Type B pancreatic cell (in vitro differentiated cells): ENCODE measurements at places on chromosomes 5 and 9.

DNA sequence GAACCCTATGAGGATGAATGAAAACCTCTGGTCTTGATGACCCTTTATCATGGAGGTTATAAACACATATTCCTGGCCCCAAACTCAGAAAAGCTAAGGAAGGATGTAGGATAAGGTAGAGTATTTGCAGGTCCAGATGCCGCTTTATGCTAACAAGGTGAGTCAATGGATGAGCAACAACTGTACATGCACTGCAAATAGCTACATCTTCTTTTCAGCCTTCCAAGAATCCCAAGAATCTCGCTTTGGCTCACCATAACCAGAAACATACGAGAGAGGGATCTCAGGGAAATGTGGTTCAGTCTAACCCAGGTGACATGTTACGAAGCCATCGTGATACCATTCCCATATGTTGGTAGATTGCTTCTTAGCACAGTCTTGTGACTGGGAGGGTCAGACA, 152.3 kb upstream of the ANKH start:
- H3K4me1 ChIP-seq: peaks cover 12% of the 10 kb centered on the region
- no peak for DNase-seq
- no peak overlapping the region for H3K27ac ChIP-seq
- H3K27me3 ChIP-seq: peaks cover 2% of the 10 kb centered on the region
- no peaks in the 10 kb centered on the region for H3K36me3 ChIP-seq

DNA sequence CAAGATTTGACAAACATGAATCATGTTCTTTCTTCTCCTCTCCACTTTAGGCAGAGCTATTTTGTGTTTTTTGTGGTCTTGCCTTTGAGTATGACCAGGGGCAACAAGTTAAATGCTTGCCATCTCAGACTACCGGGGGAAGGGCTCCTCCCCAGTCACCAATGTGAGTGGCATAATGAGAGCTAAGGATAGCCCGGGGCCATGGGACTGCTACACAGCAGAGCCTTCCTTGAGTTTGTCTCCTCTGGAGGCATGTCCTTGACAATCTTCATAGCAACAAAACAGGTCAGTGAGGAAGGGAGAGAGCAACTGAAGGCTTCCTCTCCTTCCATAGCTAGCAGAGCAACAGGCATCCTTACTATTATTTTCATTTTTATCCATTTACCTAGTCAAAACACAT, 299.3 kb downstream of the ENC1 start:
- H3K27ac ChIP-seq: no peak overlapping the region
- H3K27me3 ChIP-seq: no peaks in the 10 kb centered on the region
- H3K36me3 ChIP-seq: no peaks in the 10 kb centered on the region
- H3K4me3 ChIP-seq: no peak overlapping the region

DNA sequence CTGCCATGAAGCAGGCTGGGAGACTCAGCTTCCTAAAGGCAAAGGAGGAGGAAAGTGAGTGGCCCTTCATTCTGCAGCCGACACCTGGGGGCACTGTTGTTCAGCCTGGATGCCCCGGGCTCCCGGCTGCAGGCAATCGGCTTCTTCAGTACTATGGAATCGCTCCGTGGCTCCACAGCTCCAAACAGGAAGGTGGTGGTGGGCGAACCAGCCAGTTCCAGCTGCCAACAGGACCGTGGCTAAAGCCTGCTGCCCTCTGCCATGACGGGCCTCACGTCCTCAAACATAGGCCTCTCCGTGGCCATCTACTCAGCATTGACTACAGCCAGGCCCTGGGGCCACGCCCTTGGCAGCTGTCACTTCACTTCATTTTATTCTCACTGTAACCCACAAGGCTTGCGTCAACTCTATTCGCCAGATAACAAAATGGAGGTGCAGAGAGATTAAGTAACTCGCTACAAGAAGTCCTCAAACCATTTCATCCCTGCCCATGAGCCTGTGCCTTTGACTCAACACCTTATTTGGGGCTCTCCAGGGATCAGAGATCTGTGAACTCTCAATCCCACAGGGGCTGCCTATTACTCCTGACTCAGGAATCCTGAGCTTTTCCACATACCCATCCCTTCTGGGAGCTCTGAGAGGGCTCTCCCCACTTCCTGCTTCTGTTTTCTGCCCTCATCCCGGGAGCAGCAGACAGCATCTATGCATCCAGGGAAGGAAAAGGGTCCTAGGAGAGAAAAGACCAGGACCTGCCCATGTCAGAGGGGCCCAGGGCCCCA, 38.0 kb downstream of the PAX5 start:
- no peak for DNase-seq
- H3K27ac ChIP-seq: no peak overlapping the region
- peaks cover 91% of the 10 kb centered on the region for H3K27me3 ChIP-seq
- H3K36me3 ChIP-seq: no peaks in the 10 kb centered on the region

- H3K27ac ChIP-seq: no peak overlapping the region
- H3K4me1 ChIP-seq: peaks cover 20% of the 10 kb centered on the region
- H3K27me3 ChIP-seq: peaks cover 4% of the 10 kb centered on the region
- no peak overlapping the region for H3K4me3 ChIP-seq
- H3K36me3 ChIP-seq: no peaks in the 10 kb centered on the region
- no peak for DNase-seq
Observed at GRCh38 chr9:15136646-15137045, 170.4 kb downstream of the TTC39B start.

GRCh38 chr9:99244344-99245260, 22.5 kb downstream of the SEC61B start:
- no peaks in the 10 kb centered on the region for H3K27me3 ChIP-seq
- no peaks in the 10 kb centered on the region for H3K4me1 ChIP-seq
- peaks cover 8% of the 10 kb centered on the region for H3K36me3 ChIP-seq
- H3K4me3 ChIP-seq: no peak overlapping the region

DNA sequence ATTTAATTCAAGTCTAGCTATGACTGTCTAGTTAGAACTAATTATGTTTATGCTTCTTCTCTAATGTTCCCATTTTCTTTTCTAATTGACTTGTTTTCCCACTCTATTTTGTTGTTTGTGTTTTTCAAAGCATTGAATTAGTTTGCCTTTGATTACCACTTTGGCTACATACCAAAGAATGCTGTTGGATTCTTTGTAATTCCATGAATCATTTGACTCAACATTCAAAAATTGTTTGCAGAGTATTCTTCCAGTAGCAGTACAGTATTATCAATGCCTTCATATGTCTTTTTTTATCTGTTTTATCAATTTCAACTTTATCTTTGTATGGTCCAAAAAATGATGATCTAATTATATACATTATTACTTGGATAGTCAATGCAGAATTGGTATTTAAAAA, 288.7 kb downstream of the RFX3 start:
- no peak overlapping the region for H3K4me3 ChIP-seq
- H3K4me1 ChIP-seq: peaks cover 8% of the 10 kb centered on the region
- no peaks in the 10 kb centered on the region for H3K27me3 ChIP-seq
- no peak overlapping the region for H3K27ac ChIP-seq
- peaks cover 11% of the 10 kb centered on the region for H3K36me3 ChIP-seq
- no peak for DNase-seq

DNA sequence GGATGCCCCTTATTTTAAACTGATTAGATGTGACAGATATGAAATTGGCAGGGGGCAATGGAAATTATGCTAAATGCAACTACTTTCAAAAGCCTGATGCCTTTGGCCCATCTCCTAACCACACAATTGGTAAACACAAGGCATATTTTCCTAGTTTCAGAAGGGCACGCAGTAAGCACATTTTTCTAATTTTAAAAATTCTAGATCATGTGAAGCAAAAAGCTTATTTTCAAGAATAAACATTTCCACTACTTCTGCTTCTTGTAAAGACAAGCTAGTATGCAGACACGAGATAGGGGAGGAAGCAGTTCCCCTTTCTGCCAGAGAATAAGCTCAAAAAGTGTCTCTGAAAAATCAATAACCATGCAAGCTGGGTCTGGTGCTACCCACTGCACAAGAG, 67.7 kb downstream of the ABCA1 start:
- H3K4me3 ChIP-seq: no peak overlapping the region
- H3K4me1 ChIP-seq: peaks cover 33% of the 10 kb centered on the region
- H3K27me3 ChIP-seq: no peaks in the 10 kb centered on the region

DNA sequence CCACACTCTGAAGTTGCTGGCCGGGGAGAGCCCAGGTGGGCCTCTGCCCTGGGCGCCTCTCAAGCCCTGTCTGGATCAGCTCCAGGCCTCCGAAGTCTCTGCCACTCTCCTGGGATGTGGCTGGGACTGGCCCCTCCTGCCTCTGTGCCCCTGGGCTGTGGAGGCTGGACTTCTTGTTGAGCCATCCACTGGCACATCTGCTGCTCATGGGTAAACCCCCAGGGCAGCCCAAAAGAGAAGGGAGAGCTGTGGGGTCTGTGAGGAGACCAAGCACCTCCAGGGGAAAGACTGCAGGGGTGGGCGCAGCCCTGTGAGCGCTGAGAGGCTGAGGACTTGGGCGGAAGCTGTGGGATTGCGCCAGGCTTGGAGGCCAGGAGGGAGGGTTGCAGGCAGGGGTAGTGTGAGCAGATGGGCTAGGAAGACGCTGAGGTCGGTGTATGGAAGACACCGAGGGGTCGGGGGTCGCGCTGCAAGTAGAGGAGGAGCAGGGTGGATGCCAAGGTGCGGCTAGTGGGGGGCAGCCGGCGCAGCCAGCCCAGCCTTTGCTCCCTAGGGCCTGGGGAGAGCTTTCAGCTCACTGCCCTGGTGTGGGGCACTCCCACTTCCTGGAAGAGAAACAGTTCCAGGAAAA, 118.1 kb downstream of the WNK2 start:
- no peak overlapping the region for H3K4me3 ChIP-seq
- no peaks in the 10 kb centered on the region for H3K27me3 ChIP-seq
- H3K36me3 ChIP-seq: no peaks in the 10 kb centered on the region
- peaks cover 6% of the 10 kb centered on the region for H3K4me1 ChIP-seq
- DNase-seq: peak; percentile 65
- peak overlapping the region; percentile 69 for H3K27ac ChIP-seq

- H3K4me1 ChIP-seq: peaks cover 4% of the 10 kb centered on the region
- H3K27ac ChIP-seq: no peak overlapping the region
Observed at GRCh38 chr9:125428060-125428901, 166.7 kb downstream of the GAPVD1 start.

DNA sequence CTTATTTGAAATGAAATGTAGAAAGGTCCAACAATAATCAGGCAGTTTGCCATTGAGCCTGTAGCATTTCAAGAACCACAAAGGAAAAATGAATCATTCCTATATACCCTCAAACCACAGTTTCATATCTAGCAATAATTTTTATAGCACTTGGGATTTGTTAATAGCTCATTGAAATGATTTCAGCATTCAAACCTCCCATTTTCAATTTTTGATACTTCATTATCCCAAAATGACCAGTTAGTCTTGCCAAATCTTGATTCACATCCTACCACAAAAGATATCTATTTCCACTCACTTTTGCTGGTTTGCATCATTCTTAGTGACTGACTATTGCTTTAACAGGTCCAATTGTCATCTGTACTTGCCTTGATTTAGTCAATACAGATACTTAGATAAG, 790.1 kb downstream of the TLE1 start:
- no peak overlapping the region for H3K4me3 ChIP-seq
- H3K27ac ChIP-seq: no peak overlapping the region
- DNase-seq: no peak
- H3K4me1 ChIP-seq: no peaks in the 10 kb centered on the region

GRCh38 chr9:109735801-109736200, 44.2 kb upstream of the PALM2AKAP2 start:
- H3K27ac ChIP-seq: no peak overlapping the region
- peaks cover 12% of the 10 kb centered on the region for H3K27me3 ChIP-seq
- no peak overlapping the region for H3K4me3 ChIP-seq
- peaks cover 9% of the 10 kb centered on the region for H3K4me1 ChIP-seq
- no peaks in the 10 kb centered on the region for H3K36me3 ChIP-seq

DNA sequence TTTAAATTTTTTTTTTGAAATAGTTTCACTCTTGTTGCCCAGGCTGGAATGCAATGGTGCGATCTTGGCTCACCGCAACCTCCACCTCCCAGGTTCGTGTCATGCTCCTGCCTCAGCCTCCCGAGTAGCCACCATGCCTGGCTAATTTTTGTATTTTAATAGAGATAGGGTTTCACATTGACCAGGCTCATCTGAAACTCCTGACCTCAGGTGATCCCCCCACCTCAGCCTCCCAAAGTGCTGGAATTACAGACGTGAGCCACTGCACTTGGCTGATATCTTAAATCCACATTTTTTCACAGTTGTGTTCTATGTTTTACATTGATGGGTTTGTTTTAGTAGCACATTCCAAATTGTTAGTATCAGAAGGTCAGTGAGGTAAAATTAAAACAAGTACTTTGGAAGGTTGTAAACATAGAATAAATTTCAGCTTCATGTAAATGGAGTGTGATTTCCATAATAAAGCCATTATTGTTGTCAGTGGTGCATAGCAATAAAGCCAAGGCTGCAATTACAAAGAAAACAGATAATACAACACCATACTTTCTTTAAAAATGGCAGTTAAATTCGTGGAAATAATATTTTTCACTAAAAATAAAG, 287.2 kb downstream of the ARRDC3 start:
- peaks cover 3% of the 10 kb centered on the region for H3K4me1 ChIP-seq
- no peaks in the 10 kb centered on the region for H3K27me3 ChIP-seq
- H3K36me3 ChIP-seq: no peaks in the 10 kb centered on the region
- no peak overlapping the region for H3K27ac ChIP-seq

- no peaks in the 10 kb centered on the region for H3K27me3 ChIP-seq
- H3K36me3 ChIP-seq: no peaks in the 10 kb centered on the region
- H3K27ac ChIP-seq: no peak overlapping the region
- DNase-seq: no peak
- H3K4me1 ChIP-seq: peaks cover 8% of the 10 kb centered on the region
- no peak overlapping the region for H3K4me3 ChIP-seq
Observed at GRCh38 chr5:55511010-55511409, 23.8 kb downstream of the PLPP1 start.

- no peak overlapping the region for H3K4me3 ChIP-seq
- no peak overlapping the region for H3K27ac ChIP-seq
- H3K4me1 ChIP-seq: peaks cover 10% of the 10 kb centered on the region
- H3K27me3 ChIP-seq: peaks cover 7% of the 10 kb centered on the region
- no peak for DNase-seq
- H3K36me3 ChIP-seq: no peaks in the 10 kb centered on the region
Observed at GRCh38 chr9:86521977-86522376, 167.8 kb upstream of the TUT7 start.

- H3K27ac ChIP-seq: no peak overlapping the region
- no peaks in the 10 kb centered on the region for H3K36me3 ChIP-seq
- no peaks in the 10 kb centered on the region for H3K27me3 ChIP-seq
- DNase-seq: no peak
- no peaks in the 10 kb centered on the region for H3K4me1 ChIP-seq
- H3K4me3 ChIP-seq: no peak overlapping the region
Observed at GRCh38 chr5:13660072-13660471, 284.4 kb downstream of the DNAH5 start.

DNA sequence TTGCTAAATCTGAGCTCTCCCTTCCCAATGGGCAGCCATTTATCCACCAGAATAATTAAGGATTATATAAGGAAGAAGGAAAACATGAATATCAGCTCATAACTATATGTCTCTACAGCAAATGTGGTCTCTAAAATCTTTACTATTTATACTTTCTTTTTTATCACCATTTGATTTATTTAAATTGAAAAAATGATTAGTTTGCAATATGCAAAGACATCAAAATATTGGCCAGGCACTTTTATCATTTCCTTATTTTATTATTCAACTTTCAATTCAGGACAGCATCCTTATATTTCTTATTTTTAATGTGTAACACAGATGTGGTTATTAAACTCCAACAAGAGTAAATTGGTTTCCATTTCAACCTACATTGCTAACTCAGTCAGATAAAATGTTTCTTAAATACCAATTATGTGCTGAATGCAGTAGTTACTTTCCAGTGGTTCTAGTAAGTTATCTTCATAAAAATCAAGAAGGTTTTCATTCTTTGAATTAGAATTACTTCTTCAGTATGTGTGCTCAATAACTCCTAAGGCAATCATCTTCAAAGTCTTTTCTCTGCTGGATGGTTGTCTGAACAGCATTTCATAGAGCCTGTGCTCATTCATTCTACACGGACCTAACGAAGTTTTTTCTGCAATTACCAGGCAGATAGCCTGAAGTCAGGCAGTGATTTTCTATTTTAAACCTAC, 1148.0 kb downstream of the CDH12 start:
- H3K36me3 ChIP-seq: no peaks in the 10 kb centered on the region
- DNase-seq: no peak
- H3K4me1 ChIP-seq: peaks cover 4% of the 10 kb centered on the region
- no peaks in the 10 kb centered on the region for H3K27me3 ChIP-seq
- H3K27ac ChIP-seq: no peak overlapping the region
